ENCODE measurements at places on chromosomes 5 and 9.
A peak's percentile ranks its signal among the peaks of the same experiment; 100 is the strongest.

- DNase-seq, result no peak
These were observed 145.3 kb upstream of the RAPGEF1 start for GRCh38 chr9:131885144-131885609.

DNA sequence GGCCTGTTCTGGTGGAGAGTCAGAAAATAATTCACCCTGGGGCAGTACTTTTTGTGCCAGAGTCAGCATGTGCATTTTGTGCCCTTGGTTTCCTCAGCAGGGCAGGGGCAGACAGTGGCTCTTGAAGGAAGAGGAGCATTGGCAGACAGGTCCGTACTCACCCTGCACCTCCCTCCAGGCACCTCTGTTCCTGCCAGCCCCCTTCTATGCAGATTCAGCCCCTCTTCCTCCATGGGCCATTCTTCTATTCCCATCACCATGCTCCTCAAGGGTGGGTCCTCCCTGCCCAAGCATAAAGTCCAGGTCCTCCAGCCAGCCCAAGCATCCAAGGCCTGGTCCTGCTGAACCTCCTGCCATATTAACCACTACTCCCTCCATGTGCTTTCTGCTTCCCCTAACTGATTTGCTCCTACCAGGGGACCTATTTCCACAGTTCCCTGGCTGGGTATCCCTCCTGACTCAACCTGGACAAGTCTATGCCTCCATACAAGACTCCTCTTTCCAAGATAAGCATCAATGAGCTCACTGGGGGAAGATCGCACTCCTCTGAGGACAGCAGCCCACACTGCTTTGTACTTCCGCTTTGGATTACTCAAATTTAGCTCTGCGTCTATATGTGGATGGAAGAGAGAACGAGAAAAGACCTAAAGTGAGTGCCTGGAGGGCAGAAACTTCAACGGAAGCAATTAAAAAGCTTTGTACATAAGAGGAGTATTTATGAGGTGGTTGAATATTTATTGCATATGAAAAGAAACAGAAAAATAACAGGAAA is 9.3 kb upstream of the ACSL6 start:
- DNase-seq, result no peak

- DNase-seq, result no peak
These were observed 49.0 kb downstream of the FOXI1 start for GRCh38 chr5:170154744-170155143.

GRCh38 chr5:43422143-43422542 is 10.0 kb upstream of the CCL28 start:
- no peak for DNase-seq

DNA sequence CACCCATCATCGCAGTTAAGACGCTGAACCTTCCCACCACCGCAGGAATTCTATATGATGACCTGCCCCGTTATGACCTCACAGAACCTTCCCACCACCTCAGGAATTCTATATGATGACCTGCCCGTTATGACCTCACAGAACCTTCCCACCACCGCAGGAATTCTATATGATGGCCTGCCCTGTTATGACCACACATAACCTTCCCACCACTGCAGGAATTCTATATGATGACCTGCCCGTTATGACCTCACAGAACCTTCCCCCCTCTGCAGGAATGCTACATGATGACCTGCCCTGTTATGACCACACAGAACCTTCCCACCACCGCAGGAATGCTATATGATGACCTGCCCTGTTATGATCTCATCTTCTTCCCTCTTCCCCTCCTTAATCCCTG is 64.3 kb downstream of the IRX1 start:
- DNase-seq, result no peak

DNA sequence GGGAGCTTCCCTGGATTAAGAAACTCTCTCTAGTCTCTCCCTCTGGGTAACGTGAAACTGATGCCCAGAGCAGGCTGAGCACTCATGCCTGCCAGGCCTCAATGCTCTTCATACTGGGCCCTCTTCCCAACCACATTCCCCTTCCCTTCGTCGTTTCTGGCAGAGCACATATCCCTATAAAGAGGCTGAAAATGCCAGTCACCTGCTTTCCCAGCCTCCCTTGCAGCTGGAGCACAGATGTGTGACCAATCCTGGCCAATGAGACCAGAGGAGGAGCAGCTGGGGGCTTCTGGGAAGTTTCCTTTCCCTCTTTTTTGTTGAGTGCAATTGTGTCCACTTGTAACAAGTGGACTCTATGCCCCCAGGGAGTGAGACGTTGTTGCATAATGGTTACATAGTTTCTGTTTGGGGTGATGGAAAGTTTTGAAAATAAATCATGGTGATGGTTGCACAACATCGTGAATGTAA is 30.2 kb upstream of the SMIM23 start:
- no peak for DNase-seq

- DNase-seq, result no peak
These were observed 242.2 kb downstream of the CSNK1G3 start for GRCh38 chr5:123753937-123754891.

DNA sequence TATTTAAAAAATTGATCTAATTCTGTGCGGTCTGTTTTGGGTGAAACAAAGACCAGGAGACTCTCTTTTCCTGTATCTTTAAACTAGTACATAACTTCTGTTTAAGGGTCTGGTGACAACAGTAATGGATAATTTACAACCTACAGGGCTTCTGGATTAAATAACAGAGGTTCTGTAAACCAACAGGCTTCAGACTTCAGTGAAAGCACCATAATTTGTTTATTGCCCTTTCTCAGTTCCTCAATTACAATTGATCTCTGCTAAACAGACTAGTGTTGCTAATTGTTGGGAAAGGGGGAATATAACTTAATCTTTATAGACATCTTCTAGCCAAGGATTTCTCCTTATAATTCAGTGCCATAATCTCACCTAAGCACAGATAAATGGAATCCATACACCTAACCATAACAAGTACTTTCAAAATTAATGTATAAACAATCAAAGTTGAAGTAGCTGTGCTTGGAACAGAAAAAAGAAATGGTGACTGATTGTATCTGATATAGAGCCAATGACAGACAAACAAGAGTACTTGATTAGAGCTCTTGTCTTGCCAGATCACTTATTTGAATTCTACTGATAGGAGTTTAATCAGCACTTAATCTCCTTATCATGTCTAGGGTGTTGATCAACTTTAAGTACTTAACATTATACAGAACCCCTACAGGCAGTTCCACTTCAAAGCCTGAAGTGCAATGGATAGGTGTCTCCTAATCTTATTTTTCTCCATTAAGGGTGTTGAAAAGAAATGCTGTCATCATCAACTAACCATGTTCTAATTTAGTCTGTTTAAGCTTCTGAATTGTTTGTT is 536.0 kb downstream of the NR2F1-AS1 start:
- no peak for DNase-seq

- no peak for DNase-seq
These were observed 24.7 kb downstream of the DAP start for GRCh38 chr5:10736354-10736753.

DNA sequence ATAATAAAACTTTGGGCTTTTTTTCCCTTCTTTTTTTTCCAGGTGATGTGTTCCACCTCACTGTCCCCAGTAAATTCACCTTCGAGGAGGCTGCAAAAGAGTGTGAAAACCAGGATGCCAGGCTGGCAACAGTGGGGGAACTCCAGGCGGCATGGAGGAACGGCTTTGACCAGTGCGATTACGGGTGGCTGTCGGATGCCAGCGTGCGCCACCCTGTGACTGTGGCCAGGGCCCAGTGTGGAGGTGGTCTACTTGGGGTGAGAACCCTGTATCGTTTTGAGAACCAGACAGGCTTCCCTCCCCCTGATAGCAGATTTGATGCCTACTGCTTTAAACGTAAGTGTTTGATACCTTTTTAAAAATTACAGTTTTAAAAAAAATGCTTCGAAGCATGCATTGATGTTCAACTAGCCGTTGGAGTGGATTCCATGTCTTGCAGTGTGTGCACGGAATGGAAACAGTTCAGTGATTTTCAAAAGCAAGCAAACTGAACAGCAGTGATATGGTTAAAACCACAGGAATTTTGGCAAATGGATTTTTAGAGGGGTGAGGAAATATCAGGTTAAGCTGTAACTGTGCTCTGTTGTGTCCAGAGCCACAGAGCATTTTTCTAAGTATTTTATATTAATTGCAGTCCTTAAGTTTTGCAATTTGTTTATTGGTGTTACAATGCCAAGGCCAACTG is 40.7 kb downstream of the VCAN start:
- DNase-seq, result no peak

DNA sequence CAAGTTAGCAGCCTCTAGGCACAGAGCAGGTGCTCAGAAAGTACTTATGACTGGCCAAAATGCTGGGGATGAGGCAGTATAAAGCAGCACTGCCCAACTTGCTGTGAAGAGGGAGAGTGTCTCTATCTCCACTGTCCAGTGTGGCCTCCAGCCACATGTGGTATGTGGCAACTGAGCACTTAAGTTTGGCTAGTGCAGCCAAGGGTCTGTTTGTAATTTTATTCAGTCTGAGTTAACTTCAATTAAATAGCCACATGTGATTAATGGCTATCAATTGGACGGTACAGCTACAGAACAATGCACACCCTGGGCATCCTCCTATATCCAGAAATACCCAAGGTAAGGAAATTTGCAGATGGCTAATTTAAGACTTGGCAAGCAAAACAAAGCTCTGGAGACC is 26.9 kb downstream of the ROR2 start:
- no peak for DNase-seq

DNA sequence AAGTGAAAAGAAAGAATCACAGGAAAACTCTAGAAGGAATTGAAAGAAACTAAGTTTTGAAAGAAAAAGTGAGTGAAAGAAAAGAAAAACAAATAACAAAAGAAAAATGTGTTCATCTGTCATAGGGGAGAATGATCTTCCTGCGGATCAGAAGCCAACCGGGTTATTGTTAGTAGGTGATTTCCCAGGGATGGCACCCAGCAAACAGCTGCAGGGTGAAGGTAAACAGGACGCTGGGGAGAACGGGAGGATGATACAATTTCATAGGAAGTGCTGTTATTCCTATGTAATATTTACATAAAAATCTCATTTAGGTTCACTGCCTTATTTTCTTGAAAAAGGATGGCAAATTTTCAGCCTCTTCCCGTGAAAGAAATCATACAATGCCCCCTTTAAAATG is 72.4 kb upstream of the LHFPL2 start:
- DNase-seq, result no peak

DNA sequence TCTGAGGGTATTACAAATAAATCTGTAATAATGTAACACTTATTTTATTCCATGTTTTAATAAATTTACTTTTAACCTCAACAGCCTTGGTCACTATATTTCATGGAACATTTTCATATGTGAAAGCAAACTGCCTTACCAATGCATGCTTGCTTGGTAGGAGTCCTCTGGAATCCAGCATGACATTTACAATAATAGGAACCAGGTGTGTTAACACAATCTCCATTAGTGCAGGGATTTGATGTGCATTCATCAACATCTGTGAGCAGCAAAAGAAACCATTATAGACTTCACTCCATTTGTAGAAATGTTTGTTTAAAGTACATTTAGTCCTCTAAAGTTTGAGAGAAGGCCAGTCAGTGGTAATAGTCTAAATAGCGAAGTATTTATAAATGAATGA is 159.4 kb downstream of the FBN2 start:
- DNase-seq, result no peak

GRCh38 chr5:65068410-65068809 is 299.7 kb downstream of the CWC27 start:
- no peak for DNase-seq

DNA sequence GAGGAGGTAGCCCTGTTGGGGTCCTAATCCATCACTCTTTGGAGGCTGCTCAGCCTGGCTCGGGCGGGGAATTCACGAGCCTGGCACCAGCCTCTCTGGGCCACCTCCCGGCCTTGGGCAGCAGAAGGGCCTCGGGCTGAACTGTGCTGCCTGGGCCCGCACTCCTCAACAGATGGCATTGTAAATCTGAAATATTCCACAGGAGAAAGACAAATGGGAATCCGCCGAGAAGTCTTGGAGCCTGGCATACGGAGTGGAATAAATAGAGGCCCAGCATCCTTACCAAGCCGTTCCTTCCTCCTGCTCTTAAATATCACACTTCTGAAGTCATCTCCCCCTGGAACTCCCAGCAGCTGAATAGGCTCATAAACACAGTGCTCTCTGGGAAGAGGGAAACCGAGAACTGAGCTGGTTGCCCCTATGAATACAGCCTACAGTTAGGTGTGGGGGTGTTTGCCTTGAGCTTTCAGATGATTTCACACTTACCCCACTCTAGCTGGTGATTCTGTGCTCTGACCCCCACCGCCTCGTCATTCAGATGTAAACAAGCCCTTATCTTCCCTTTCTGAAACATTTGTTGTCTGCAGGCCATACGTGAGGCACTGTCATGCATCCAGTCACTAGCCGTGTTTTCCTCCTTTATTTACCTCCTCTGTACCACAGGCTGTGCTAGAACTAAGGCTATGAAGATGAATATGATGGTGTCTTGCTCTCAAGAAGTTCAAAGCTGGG is 455.0 kb upstream of the CLINT1 start:
- peak; percentile 39 for DNase-seq

- peak; percentile 66 for DNase-seq
These were observed at the start of gene CCDC107 for GRCh38 chr9:35658137-35658967. TSS of gene CCDC107 (plus strand) at chr9:35658292. CDS start at chr9:35658380, 88 bp downstream.

- no peak for DNase-seq
These were observed 66.7 kb downstream of the SIL1 start for GRCh38 chr5:139131465-139131864.

- DNase-seq, result no peak
These were observed 146.8 kb downstream of the MUSK start for GRCh38 chr9:110815361-110815760.

GRCh38 chr9:79574781-79575180 is 3.0 kb downstream of the TLE4 start:
- DNase-seq, result no peak

DNA sequence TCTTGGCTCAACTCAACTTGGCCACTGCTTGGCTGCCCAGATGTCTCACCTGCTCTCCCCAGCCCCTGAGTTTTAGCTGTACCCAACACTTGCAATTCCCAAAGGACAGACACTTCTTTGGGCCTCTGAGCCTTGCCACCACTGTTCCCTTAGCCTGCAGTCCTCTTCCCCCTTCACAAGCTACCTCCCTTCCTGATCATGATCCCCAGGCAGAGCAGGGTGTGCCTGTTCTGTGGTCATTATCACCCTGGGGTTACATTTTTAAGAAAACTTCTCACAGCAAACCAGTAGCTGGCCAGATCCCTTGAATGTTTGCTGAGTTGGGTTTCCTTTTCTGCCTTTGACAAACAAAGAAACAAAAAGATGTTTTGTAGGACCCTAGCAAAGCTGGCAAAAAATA is 87.5 kb upstream of the PRRC1 start:
- DNase-seq, result no peak

DNA sequence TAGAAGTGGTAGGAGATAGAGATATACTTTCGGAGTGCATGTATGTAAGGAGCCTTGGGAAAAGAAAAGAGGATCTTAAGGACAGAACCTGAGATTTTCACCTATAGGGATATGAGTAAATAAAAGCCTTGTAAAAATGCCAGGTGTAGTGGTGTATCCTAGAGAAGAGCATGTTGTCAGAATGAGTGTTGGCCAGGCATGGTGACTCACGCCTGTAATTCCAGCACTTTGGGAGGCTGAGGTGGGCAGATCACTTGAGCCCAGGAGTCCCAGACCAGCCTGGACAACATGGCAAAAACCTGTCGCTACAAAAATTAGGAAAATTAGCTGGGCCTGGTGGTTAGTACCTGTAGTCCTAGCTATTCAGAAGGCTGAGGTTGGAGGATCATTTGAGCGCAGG is 76.0 kb downstream of the IPO11 start:
- DNase-seq, result no peak
